Stimulated activated CD8-positive, alpha-beta memory T cell treated with anti-CD3 and anti-CD28 coated beads, Interleukin-15, amount 100 ng/mL, for 4 hours (primary cell): ENCODE measurements at places on chromosomes 1 and 21.
A peak's percentile ranks its signal among the peaks of the same experiment; 100 is the strongest.

DNA sequence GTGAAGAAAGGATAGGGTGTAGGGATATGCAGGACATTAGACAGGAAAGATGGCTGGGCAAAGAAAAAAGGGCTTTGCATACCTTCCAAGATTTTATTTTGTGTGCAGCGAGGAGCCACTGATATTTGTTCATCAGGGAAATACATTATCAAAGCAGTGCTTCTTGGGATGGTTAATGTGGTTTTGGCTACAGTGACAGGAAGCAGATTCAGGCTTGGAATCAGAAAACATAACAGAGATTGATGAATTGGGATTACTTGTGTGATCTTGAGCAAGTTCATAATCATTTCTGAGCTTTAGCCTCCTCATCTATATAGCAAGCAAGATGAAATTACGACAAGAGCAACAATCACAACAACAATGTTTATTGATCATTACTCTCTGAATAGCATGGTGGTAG lies 249.2 kb upstream of the SGIP1 start:
- DNase-seq = no peak

DNA sequence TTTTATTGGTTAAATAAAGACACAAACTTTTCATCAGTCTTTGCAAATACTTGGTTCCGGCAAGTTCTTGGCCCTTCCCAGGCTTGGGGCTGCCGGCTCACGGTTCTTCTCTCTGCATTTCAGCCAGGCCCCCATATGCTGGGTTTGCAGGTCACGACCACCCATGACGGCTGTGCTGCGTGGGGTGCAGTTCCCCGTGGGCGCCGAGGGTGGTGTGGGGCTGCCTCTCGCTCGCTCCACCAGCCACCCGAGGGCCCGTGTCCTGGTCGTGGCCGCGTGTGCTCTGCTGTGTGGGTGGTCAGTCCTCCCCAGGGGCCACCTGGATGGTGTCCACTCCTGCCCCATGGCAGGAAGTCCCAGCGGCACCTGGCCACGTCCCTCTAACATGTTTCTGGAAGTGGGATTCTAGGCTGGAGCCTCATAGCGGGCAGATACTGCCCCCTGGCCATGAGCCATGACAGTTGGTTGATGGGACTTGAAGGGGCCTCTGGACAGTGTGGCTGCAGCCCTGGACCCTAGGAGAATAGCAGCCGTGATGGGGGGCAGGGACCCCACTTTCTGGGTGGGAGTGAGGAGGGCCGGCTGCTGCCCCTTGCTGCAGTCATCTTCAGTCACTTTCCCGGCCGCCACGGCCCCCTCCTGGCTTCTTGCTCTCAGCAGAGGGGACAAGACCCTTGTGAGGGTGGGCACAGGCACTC lies 46.3 kb downstream of the SKI start:
- no peak for DNase-seq

GRCh38 chr1:42529724-42530181 lies 66.7 kb downstream of the CCDC30 start:
- no peak for DNase-seq

- DNase-seq = no peak
Measured at GRCh38 chr1:110498270-110498669, 20.7 kb downstream of the KCNA10 start.

DNA sequence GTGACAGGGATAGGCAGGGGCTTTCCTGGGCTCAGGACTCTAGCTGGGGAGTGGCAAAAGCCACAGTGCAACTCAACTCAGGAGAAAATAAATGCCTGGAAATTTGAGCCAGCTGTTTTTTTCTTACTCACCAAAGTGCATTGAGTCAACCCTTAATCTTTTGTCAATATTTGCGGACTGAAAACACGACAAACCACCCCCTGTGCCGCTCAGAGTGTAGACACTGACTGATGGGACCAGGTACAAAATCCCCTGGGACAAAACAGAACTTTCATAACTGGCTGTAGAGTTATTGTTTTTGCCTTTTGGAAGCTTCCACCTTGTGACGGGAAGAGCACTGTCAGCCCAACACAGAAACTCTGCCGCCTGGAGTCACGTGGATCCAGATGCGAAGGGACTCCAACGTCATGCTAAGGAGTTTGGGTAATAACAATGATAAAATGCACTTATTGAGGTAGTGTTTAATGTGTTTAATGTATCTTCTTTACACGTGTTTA lies 164.6 kb downstream of the PLPP3 start:
- DNase-seq = no peak

DNA sequence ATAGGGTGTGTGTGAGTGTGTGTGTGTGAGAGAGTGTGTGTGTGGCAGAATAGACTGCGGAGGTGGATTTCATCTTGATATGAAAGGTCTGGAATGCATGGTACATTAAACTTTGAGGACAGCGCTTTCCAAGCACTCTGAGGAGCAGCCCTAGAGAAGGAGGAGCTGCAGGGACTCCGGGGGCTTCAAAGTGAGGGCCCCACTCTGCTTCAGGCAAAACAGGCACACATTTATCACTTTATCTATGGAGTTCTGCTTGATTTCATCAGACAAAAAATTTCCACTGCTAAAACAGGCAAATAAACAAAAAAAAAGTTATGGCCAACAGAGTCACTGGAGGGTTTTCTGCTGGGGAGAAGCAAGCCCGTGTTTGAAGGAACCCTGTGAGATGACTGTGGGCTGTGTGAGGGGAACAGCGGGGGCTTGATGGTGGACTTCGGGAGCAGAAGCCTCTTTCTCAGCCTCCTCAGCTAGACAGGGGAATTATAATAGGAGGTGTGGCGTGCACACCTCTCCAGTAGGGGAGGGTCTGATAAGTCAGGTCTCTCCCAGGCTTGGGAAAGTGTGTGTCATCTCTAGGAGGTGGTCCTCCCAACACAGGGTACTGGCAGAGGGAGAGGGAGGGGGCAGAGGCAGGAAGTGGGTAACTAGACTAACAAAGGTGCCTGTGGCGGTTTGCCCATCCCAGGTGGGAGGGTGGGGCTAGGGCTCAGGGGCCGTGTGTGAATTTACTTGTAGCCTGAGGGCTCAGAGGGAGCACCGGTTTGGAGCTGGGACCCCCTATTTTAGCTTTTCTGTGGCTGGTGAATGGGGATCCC lies 18.3 kb upstream of the HDAC1 start:
- peak; percentile 73 for DNase-seq

- DNase-seq = no peak
Measured at GRCh38 chr1:149942207-149942606, 5.5 kb upstream of the MTMR11 start.
